Stimulated activated CD8-positive, alpha-beta memory T cell treated with anti-CD3 and anti-CD28 coated beads, Interleukin-7, amount 100 ng/mL, for 4 hours (primary cell): ENCODE measurements at places on chromosomes 3 and 15.

DNA sequence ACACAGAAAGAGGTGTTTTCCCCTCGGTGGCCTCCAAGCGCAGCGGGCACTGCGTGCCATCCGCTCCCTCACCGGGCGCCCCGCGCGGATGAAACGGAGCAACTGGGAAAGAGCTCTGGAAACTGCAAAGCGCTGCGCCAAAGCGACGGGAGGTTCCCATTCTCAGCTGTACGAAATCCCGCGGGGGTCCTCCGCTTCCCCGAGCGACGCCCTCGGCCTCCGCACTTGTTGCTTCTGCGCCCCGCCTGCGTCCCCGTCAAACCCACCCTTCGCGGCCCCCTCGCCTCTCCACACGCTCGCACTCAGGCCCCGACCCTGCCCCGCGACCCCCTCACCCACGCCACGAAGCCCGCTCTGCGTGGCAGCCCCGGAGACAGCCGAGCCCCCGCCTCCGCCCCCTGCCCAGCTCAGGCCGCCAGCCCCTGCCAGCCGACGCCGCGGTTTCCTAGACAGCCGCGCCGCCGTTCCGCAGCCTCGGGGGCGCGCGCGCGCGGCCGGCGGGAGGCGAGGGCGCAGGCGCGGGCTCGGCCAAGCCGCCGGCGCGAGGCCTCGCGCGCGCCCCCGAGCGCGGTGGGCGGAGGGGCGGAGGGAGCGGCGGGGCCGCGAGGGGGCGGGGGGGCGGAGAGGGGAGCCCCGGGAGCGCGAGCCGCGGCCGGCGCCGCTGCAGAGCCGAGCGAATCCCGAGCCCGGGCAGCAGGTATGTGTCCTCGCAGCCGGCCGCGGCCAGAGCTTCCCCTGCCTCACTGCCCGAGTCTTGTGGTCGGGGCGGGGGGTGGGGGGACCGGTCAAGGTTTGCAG, at the start of gene TMEM266:
Gene TMEM266, plus strand, starts transcription at position 666 of the 798 bp plus-strand sequence. CDS start 74,279 bp downstream, outside the sequence.
- no peak for DNase-seq

- DNase-seq, result no peak
Observed at GRCh38 chr15:68310178-68310803, 32.7 kb downstream of the FEM1B start.

DNA sequence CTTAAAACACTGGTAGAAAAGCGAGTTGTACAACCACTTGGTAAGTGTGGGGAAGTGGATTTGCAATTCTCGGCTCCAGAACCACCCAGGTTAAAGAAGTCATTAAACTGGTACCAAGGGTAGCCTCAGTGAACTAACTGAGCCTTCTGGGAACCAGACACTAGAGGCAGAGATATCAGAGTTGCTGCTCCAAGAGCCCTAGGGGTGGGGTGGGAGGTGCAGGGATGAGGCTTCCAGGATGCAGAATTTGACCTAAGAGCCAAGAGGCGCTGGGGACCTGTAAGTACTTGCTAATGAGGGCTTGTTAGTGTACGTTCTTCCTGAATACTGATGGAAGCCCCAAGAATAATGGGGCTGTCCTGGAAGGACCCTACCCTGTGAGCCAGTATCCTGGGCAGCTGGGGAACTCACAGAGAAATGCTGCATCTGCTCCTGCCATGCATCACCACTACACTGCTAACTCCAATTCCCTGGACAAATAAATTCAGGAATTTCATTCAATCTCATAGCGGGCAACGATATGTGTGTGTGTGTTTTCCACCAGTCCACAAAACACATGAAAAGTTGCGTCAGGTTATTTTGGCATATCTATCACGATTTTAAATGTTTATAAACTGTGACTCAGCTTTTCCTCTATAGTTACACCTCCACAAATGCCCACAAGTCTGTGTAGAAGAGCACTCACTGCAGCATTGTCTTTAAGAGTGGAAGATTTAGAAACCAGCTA, 23.8 kb downstream of the STIMATE start:
- DNase-seq, result no peak

- DNase-seq, result peak; percentile 63
Observed at GRCh38 chr3:50192689-50193141, 1.3 kb downstream of the GNAT1 start.

GRCh38 chr3:95965704-95966336, 848.6 kb upstream of the EPHA6 start:
- no peak for DNase-seq

DNA sequence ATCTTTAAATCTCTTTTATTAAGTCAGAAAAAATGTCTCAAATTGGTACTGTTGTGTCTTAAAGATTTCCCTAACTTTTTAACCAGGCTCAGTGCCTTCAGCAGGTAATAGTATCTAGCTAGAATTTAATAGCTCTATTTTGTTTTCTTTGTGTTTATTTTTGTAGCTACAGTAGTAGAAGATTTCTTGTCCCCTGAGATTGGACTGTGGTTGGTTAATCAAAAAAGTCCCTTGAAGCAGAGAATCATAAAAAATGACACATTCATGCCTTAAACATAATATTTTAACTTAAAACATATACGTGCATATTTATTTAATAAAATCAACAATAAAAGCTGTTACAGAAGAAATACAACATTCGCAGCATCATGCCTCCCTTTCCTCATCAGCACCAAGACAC, 102.8 kb downstream of the EEFSEC start:
- DNase-seq, result no peak

DNA sequence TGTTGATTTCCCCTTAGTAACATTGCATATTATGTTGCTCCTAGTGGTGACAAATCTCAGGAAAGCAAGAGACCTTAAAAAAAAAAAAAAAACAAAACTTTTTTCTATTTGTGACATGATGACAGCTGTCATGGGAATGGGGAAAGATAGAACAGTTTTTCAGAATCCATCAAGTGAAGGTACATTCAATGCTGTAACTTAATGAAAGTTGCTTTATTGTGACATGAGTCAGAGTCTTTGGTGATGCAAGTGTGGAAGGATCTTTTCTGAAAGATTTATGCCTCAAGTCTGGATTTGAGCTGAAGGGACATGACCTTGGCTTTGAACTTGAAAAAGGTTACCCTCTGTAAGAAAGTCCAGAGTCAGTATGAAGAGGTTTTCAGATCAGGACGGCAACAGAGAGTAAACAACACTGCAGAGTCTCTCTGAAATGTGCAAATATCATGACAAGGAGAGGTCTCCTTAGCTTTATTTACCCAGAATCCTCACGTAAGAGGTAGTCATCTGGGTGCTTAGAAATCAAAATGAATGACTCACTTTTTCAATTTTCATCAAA, 424.7 kb downstream of the CNTN4 start:
- DNase-seq, result no peak

DNA sequence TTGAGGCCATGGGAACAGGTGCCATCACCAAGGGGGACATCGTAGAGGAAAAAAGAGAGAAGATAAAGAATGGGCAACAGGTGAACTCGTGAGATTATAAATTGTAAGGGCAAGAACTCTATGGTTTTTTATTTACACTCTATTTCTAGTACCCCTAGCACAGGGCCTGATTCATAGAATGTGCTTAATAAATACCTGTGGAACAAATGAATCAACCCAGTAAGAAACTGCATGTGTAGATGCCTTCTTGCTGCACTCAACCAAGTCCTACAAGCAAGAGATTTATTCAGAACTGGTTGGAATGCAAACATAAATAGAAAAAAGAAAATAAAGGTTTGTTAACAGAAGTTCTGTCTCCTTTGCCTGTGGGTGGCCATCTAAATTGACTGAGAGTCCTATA, 18.7 kb upstream of the KPNA1 start:
- no peak for DNase-seq

DNA sequence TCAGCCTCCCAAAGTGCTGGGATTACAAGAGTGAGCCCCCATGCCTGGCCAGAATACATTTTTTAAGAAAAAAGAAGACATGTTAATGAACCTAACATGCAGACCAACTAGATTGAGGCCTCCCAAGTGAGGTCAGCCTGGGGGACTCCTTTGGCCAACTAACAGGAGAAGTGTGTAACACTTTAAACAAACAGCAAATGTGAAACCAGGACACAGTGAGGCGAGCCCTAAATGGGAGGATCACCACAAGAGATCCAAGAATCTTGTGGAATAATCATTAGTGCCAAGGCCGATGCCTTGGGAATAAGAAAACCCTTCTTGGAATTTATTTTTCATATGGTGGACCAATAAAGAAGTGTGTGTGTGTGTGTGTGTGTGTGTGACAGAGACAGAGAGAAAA, 73.9 kb downstream of the ATP10A start:
- DNase-seq, result no peak

GRCh38 chr3:127764841-127765362, 57.4 kb downstream of the MGLL start:
- no peak for DNase-seq

- DNase-seq, result peak; percentile 33
Observed at GRCh38 chr3:184230081-184230602, 757 bp downstream of the VWA5B2 start.

DNA sequence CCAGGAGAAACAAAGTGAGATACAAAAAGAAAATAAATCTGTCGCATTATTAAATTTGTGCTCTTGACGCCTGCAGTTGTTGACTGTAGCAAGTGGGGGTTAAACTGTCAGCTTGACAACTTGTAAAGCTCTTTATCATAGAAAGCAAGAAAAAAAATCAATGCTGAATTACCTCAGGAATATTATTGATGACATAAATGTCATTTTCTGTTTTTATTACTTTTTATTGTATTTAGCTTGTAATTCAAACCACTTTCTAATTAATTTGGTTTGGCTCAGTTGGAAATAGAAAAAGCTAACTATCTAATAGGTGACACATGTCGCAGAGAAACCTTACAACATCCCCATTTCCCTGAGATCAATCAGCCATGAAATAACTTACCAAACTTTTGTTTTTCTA, 195.3 kb downstream of the CDIN1 start:
- no peak for DNase-seq

DNA sequence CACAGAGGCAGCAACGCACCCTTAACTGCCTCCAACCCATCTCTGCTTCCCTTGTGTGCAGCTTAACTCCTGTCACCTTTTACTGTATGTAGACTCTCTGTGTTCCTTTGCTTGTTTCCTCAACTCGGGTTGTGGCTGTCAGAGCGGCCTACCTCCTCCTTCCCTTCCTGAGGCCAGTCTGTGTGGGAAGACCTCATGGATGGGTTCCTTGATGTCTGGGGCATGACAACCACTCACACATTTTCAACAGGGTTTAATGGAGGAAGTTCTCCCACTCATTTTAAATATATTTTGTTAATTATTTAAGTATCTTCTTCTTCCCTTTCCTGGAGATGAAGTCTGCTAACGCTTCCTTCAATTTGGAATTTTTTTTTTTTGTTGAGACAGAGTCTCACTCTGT, 1.8 kb upstream of the CSPG5 start:
- DNase-seq, result no peak

DNA sequence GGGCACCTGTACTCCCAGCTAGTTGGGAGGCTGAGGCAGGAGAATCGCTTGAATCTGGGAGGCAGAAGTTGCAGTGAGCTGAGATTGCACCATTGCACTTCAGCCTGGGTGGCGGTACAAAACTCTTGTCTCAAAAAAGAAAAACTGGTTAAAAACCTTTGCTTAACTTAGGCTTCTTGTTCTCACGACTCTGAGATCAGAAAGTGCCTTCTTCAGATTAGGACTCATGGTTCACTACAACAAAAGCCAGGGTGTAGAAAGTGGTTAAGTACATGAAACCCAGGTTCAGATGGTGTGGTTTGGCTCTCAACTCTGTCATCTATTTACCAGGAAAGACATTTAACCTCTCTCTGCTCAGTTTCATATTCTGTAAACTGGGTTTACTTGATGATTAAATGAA, 168.4 kb downstream of the TUSC7 start:
- no peak for DNase-seq

- no peak for DNase-seq
Observed at GRCh38 chr15:70270752-70271111, 173.0 kb upstream of the TLE3 start.

GRCh38 chr3:45387636-45388348, 584 bp upstream of the LARS2 start:
- no peak for DNase-seq

GRCh38 chr15:48999314-48999713, 35.6 kb upstream of the SHC4 start:
- DNase-seq, result no peak

GRCh38 chr3:39171860-39172259, 18.5 kb upstream of the CSRNP1 start:
- DNase-seq, result no peak

DNA sequence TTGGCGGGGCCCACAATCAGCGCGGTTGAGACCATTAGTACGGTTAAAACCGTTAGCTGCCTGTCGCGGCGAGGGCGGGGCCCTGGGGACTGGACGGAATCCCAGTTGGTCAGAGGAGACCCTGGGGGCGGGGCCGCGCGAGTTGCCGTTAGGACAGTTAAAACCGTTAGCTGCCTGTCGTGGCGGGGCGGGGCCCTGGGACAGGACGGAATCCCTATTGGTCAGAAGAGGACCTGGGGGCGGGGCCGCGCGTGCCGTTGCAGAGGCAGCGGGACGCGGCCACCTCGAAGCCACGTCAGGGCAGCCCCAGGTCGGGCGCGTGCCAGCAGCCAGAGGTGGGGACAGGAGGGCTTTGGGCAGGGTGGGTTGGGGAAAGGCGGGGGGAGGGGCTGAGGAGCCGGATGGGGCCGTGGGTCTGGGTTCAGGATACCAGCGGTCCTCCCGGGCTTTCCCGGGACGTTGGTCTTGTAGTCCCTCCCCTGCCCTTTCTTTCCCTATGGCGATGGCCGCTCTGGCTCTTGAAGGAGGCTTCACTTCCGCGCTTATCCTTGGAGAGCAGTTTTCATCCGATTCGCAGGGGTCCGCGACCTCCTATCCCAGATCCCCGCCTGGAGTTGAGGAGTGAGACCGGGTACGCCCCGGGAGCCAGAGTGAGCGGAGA, 28.0 kb downstream of the KLHDC8B start:
- no peak for DNase-seq

DNA sequence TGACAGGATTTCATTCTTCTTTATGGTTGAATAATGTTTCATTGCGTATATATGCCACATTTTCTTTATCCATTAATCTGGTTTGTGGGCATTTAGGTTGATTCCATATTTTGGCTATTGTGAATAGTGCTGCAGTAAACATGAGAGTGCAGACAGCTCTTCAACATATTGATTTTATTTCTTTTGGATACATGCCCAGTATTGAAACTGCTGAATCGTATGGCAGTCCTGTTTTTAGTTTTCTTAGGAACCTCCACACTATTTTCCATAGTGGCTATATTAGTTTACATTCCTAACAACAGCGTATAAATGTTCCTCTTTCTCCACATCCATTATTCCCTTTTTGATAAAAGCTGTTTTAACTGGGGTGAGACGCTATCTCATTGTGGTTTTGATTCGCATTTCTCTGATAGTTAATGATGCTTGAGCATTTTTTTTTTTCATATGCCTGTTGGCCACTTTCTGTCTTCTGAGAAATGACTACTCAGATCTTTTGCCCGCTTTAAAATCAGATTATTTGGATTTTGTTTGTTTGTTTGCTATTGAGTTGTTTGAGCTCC, 21.7 kb downstream of the AQP9 start:
- DNase-seq, result no peak

GRCh38 chr15:97892167-97892938, 68.2 kb upstream of the ARRDC4 start:
- DNase-seq, result no peak
